ENCODE measurements at places on chromosomes 5 and 9.

GRCh38 chr5:83401122-83401731 lies 70.3 kb upstream of the VCAN start:
- no peak for DNase-seq

DNA sequence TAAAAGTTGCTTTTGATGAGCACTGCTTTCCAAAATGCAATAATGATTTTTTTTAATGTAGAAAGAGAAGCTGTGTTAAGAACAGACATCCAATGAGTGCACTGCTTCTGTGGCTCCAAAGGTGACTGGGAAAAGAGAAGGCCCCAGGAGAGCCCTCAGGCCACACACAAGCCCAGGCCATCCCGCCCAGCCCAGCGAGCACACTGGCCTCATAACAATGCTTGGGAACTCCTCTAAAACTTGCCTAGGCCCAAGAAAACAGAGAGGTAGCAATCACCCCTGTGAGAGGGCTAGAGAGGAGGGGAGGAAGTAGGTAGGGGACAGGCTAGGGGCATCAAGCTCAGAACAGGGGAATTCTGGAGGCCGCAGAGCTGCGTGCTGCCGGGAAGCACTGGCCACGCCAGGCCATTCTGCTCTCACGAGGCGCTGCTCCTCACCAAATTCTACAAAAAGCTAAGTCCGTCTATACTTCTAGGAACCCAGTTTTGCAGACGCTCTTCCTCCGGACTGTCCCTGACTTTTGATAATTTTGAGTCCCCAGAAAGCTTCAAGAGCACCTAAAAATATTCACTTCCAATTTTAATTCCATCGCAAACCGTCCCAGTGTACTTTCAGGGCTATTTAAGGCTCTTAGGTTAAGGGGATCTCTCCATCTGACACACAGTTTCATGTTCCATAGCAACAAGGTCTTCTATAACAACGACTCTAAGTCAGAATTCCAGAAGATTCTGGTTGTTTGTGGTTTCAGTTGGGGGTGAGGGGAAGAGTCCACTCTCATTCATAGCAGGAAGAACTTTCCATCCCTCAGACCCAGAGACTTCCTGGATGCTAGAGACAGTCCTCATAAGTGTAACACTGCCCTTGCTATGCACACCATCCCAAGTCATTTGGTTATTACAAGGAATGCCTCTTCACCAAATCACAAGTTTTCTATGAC lies 51.0 kb downstream of the HABP4 start:
- DNase-seq = no peak

DNA sequence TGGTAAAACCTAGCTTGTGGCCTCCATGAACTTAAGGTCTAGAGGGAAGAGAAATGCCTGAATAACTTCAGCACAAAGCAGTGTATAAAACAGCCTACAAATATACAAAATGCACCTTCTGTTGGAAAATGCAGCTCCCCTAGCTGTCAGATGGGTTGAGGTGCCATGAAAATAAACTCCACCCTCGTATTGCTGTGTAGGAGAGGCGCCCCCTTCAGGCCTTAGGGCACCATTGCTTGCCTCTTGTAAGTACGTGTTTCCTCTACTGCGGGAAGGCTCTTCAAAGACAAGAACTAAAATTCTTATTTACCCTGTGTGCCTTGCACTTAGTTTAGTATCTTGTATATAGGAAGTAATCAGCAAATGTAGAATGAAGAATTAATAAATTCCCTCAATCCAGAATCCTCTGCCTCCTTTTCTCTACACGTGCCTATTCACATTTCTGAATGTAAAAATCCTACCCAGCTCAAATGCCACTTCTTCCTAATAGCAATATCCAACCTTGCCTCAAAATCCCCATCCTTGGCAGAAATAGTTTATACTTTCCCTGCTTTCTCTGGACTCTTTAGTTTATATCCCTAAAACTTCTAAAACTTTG lies 393.7 kb upstream of the PDE4D start:
- DNase-seq = no peak

DNA sequence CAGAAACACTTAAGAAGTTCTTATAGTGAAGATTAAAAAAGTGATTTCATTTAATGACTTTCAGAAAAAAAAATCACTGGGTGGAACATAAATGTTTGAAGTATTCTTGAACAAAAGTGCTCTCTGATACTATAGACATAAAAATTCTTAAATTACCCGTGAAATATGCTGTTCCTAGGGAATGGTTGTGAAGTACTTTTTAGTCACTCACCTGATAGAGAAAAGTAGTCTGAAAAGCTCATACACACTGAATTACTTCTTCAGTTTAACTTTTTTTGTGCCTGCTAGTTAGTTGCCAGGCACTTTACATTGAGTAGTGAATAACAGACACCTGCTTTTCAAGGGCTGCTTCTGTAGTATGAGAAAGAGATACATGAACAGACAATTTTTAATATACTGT lies 78.0 kb downstream of the SH3GL2 start:
- DNase-seq = no peak

DNA sequence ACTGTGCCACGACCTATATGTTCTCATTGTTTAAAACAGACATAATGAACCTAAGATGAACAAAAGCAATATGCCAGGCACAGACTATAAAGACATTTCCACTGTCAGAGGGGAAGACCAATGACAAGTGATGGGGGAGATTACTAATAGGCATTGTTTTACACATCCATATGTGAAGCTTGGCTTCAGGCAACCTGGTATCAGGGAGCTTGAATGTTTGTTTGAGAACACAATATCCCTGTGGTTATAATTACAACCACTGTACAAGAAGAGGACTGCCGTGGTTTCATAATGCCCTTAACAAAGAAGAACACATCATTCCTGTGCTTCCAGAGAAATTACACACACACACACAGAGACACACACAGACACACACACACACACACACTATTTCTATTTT lies 385.7 kb downstream of the BNC2 start:
- no peak for DNase-seq

DNA sequence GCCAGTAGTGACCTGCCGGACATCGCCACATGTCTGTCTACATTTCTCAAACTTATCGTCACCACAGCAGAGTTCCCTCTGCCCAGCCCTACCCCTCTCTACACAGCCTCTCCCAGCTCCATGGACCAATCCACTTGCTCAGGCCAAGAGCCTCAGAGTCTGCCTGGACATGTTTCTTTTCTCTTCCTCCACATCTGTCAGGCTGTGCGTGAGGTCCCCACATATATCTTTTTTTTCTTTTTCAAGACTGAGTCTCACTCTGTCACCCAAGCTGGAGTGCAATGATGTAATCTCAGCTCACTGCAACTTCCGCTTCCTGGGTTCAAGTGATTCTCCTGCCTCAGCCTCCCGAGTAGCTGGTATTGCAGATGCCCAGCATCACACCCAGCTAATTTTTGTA lies 62.7 kb upstream of the GGTA1 start:
- no peak for DNase-seq

GRCh38 chr5:102799017-102799416 lies 43.9 kb downstream of the PAM start:
- no peak for DNase-seq

- DNase-seq = no peak
These were observed 230.4 kb downstream of the DOCK8 start for GRCh38 chr9:445033-445432.
